GDM1 (cell line): ENCODE measurements at places on chromosomes 12 and 14.

GRCh38 chr14:102037686-102038085, 49.2 kb downstream of the HSP90AA1 start:
- DNase-seq, result no peak

- DNase-seq, result no peak
These were observed 247.6 kb downstream of the RPAP3 start for GRCh38 chr12:47458279-47458678.

GRCh38 chr12:119406308-119406707, 71.8 kb downstream of the CCDC60 start:
- DNase-seq, result no peak

- no peak for DNase-seq
These were observed 4.4 kb upstream of the CTDSP2 start for GRCh38 chr12:57850854-57851430.

- peak; percentile 52 for DNase-seq
These were observed 75.2 kb upstream of the FBRSL1 start for GRCh38 chr12:132414634-132415326.

- no peak for DNase-seq
These were observed 47.9 kb upstream of the PLEKHG6 start for GRCh38 chr12:6262623-6263022.

DNA sequence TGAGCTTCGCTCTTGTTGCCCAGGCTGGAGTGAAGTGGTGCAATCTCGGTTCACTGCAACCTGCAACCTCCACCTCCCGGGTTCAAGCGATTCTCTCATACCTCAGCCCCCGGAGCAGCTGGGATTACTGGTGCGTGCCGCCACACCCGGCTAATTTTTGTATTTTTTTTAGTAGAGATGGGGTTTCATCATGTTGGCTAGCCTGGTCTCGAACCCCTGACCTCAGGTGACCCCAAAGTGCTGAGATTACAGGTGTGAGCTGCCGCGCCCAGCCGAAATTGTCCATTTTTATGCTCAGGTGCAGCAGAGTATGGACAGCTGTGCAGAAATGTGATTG, 19.2 kb upstream of the CYP46A1 start:
- DNase-seq, result no peak

- DNase-seq, result no peak
These were observed 43.9 kb downstream of the BHLHE41 start for GRCh38 chr12:26080911-26081310.

GRCh38 chr14:32611752-32612151, 282.7 kb downstream of the AKAP6 start:
- no peak for DNase-seq

DNA sequence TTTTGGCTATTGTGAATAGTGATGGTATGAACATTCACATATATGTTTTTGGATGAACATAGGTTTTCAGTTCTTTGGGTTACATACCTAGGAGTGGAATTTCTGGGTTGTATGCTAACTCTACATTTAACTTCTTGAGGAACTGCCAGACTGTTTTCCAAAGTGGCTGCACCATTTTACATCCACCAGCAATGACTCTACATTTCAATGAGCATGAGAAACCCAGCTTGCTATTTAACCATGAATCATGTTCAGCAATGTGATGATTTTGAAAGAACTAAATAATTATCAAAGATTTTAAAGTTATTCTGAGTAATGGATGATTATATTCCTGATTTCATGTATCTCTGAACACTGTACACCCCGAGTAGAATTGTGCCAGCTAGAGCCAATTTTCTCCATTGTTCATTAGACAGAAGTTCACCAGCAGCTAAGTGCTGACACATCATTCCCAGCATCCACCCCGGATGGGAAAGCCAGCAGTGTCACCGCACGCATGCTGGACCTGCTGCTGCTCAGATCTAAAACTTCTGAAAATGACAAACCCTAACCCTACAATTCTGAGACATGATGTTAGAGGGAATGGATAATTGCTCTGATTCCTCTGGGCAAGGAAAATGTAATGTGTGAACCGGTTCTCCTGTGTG, 13.3 kb upstream of the ANAPC5 start:
- DNase-seq, result no peak

DNA sequence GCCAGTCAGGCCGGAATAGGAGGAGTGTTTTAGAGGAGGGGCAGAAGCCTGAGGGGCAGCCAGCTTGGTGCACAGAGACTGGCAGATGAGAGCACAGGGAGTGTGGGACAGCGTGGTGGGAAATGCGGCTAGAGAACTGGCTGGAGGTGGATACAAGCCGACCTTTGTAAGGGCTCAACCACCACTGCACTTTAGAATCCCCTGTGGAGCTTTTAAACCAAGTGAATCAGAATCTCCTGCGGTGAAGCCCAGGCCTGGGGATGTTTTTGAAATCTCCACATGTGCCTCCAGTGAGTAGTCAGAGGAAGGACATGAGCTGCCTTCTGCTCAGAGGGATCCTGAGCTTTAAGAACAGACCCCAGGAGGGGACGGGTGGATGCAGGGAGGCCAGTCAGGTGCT, 10.9 kb upstream of the PCED1B start:
- DNase-seq, result no peak

DNA sequence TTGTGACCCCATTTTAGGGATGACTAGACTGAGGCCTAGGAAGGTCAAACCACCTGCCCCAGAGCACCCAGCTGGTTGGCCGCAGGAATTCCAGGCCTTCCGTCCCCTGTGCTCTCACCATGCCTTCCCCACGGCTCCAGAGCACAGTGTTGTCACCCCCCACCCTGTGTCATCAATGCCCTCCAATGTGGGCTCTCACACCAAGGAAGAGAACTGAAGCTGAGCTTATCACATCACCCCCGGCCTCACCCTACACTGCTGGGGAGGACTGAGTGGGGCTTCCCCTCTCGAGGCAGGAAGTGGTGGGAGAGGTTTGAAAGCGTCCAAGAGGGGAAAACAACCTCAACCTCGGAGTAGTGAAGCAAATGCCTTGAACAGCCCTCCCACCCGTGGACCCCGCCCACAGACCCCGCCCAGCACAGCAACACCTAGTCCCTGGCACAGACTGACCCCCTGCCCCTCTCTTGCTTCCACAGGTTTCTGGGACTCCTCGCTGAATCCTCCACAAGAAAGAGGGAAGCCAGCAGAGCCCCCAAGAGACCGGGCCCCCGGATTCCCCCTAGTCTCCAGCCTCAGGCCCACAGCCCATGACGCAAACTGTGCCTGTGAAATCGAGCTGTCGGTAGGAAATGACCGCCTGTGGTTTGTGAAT, 97.2 kb downstream of the LGMN start:
- DNase-seq, result peak; percentile 76

DNA sequence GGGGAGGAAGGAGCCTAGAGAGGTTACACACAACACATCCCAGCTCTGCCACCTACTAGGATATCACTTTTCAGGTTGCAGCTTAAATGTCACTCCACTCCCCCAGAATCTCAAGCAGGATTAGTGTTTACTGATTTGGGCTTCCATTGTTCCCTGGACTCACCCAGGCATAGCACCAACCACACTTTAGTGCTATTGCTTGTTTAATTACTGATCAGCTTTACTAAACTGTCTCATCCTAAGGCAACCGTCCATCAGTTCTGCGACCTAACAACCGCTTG, 6.1 kb upstream of the KRT18 start:
- no peak for DNase-seq

- no peak for DNase-seq
These were observed 296.7 kb downstream of the FBXL14 start for GRCh38 chr12:1297639-1298175.

- no peak for DNase-seq
These were observed 146.0 kb upstream of the C14orf180 start for GRCh38 chr14:104433401-104434213.

- no peak for DNase-seq
These were observed 18.8 kb downstream of the TTC7B start for GRCh38 chr14:90797451-90797850.

DNA sequence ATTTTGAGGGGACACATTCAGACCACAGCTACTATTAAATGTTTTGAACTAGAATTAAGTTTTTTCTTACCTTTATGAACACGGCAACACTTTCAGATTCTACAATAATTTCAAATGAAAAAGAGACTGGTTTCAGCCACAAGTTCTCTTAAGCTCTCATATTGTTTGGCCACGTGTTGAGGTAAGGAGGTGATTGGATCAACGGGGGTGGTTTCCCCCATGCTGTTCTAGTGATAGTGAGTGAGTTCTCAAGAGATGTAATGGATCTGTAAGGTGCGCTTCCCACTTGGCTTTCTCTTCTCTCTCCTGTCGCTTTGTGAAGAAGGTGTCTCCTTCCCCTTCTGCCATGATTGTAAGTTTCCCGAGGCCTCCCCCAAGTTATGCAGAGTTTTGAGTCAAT, 48.9 kb upstream of the DYRK2 start:
- DNase-seq, result no peak

DNA sequence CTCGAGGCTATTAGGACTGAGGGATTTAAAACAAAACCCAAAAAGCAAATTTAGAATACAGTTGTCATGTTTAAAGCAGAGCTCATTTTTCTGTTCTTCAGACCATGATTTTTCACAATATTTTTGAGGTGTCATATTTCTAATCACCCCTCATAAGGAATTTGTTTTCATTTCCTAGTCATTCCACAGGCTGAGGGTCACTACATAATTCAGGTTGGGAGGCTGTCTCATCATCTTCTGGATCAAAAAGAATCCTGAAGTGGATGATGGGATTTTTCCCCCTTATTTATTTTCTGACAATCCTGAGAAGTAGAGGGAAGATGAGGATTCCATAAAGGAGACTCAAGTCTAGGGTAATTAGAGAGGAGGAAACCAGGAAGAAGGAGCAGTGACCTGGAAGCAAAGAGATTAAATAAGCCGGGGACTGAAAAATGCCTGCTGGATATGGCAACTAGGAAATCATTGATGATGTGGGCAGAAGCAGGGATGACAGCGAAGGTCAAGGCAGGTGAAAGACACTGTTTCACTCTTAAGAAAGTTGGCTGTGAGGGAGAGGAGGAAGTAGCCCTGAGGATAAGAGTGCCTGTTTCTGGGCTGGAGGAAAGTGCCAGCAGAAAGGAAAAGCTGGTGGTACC, 9.0 kb upstream of the PCNX1 start:
- DNase-seq, result no peak
